ENCODE measurements at places on chromosomes 12 and 14.

GRCh38 chr14:94138251-94138650 is 8.8 kb upstream of the IFI27L2 start:
- DNase-seq: no peak

DNA sequence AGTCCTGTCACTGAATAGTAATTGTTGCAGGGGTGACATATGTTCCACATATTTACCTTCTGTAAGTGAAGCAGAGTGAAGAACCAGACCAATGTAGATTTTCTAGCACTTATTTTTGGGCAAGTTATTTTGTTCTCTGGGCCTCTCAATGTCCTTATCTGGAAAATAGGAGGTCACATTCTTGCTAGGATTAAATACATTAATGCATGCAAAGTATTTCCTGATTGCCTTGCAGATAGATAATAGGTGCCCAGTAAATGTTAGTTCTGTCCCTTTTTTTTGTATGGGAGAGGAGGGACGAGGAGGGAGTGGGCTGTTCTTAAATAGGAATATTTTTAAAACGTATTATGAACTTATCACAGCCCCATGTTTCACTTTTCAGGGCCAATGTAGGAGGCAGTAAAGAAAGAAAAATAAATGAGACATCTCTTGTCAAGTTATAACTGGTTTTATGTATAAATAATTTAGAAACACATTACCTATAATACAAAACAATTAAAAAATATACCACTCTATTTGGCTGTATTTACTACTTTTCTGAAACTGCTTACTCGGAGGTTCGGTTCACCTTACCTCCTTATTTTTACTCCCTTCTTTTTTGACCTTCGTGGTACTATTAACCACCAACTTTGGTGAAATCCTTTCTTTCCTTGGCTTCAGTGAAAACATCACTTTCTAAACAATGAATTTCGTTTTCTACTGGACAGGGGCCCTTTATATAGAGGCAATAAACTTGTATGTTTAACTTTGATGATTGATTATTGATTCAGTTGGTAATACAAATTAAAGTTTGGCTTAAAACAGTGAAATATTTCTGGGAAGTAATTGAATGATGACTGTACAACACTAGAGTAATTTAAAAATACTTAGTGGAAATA is 41.9 kb downstream of the DIP2B start:
- no peak for DNase-seq

GRCh38 chr14:55973285-55973800 is 144.9 kb upstream of the PELI2 start:
- DNase-seq: no peak

GRCh38 chr12:119609358-119609757 is 15.8 kb downstream of the TMEM233 start:
- no peak for DNase-seq

DNA sequence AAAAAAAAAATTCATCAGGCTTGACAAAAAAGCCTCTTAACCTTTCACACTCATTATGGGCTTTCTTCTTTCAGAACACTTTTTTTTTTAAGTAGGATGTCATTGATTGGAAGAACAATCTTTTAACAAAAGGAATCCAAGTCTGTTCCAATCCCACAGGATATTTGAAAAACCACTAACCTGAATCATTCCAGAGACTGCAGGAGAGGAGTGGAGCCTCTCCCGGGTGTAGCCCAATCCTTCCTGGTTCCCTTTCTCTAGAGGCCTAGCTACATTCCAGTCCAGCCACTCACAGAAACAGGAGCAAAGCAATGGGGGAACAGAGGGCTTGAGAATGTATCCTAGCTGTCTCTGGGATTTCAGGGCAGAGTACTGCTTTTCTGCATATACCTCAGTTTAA is 4.3 kb downstream of the MFAP5 start:
- no peak for DNase-seq

GRCh38 chr12:2083561-2083960 is 30.8 kb downstream of the CACNA1C start:
- no peak for DNase-seq

- no peak for DNase-seq
Observed at GRCh38 chr12:23431006-23431405, 518.5 kb downstream of the SOX5 start.

DNA sequence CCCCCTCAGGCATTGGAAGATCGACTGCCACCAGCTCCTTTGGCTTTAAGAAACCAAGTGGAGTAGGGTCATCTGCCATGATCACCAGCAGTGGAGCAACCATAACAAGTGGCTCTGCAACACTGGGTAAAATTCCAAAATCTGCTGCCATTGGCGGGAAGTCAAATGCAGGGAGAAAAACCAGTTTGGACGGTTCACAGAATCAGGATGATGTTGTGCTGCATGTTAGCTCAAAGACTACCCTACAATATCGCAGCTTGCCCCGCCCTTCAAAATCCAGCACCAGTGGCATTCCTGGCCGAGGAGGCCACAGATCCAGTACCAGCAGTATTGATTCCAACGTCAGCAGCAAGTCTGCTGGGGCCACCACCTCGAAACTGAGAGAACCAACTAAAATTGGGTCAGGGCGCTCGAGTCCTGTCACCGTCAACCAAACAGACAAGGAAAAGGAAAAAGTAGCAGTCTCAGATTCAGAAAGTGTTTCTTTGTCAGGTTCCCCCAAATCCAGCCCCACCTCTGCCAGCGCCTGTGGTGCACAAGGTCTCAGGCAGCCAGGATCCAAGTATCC is 288.7 kb downstream of the NAV3 start:
- DNase-seq: no peak

DNA sequence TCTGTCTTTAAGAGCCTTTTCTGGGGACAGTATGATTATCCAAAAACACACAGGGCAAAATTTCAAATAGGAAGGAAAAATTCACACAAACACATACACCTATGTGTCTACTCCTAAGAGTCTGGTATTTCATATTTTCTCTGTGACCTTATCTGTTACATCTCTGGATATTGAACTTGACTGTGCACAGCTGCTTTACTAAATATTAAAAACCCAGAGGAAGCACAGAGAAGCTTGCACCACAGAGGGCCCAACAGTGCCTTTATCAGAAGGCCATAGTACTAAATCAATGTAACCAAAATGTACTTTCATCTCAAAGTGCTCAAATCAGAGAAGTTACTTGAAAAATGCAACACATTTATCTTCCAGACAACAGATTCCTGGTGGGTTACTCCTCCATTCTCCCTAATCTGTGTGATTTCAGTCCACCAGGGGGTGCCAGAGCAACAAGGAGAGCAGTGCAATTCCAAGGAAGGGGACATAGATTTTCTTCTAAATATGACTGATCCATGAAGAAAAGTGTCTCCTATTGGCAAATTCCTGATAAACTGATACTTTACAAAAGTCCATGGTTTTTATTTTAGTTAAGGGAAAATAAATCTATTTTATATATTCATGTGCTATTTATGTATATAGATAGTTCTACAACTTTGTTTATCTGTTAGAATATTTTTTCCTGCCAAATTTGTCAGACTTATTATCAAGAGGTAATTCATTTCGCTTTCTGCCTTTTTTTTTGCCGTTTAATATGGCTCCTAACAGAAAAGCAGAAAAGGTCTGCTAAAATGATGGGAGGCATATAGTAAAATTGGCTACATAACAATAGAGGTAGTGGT is 617.6 kb downstream of the LRFN5 start:
- peak; percentile 70 for DNase-seq

- no peak for DNase-seq
Observed at GRCh38 chr12:93094988-93095737, 166.1 kb upstream of the EEA1 start.

DNA sequence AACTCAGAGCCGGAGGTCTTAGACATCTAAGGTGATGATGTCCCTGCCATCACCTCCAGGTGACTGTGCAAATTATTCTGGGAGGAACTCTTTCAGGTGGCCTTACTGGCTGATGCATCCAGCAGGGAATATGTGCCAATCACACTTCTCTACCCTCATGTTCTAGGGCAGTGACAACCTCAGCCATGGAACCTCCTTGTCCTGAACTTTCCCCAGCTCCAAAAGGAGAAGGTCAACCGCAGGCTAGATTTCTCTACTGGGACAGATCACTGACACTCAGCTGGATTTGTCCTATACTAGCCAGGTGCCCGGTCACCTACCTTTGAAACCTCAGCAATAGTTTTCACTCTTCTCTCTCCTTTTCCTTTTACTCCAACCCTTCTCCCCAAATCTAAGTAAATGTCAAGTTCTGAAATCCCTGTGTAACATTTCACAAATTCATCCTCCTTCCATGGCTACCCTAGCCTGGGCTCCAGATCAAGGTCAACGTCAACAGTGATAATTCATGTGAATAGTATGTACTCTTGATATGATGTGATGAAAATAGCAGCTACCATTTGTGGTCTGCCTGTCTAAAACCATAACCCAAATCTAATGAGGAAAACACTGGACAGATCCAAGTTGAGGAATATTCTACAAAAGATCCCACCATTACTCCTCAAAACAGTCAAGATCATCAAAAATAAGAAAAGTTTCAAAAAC is 115.0 kb upstream of the EGLN3 start:
- no peak for DNase-seq

GRCh38 chr14:53183611-53184010 is 30.5 kb upstream of the DDHD1 start:
- DNase-seq: no peak

- DNase-seq: no peak
Observed at GRCh38 chr14:28756884-28757570, 9.6 kb upstream of the FOXG1 start.

DNA sequence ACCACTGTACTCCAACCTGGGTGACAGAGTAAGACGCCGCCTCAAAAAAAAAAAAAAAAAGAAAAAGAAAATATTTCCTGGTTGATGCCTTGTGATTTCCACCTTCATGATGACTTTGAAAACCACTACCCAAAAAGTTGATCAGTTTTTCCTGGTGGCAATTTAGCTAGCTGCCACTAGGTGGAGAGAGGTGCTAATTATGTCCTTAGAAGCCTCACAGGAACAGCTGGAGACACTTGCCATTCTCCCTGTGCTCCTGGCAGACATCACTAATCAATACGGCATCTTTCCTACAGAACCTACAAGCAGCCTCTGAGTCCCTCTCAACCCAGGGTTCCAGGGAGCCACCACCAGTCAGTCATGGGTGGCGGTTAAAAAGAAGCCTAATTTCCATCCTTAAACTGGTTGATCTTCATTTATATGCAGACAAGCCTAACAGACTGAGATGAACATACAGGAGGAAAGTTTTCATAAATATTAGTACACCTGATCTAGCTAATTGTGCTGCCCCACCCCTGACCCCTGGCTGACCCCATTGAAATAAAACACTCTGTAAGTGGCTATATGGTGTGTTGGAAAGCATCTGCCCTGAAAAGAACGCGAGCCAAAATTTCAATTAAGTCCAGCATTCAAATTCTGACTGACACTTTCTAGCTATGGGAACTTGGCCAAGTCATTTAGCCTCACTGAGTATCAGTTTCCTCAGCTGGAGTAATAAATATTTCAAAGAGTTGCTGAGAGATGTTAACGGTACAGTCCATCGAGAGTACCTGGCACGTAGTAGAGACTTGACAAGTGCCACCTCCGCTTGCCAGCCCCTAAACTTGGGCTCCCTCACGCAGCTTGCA is 6.2 kb upstream of the OAS1 start:
- DNase-seq: no peak

DNA sequence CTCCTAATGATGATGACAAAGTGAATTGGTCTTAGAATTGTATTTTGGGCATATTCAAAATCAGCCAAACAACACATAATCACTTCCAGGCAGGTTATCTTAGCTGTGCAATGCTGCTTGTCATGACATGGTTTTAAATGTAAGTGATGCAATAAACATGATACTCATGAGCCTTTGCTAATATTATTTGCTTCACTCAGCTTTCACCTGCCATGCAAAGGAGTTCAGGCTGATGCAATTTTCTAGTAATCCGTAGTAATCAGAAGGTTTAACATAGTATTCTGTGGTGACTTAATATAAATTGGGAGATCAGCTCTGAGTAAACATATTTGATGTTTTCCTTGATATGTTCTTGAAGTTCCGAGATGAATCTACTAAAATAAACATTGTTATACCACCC is 29.1 kb downstream of the TMEM260 start:
- no peak for DNase-seq

DNA sequence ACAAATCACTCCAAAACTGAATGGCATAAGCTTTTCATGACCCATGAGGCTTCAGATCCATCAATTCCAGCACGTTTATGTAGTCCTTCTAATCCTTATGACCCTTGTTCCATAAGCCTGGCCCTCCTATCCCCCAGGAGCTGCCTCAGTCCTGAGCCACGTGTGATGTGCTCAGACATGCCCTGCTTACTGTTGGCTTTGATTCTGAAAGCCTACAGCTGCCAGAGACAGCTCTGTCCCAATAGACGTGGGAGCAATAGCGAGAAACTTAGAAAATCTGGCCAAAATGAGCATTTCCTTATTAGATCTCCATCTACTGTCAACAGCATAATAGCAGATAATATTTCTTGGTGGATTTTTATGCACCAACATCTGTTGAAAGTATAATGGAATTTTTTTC is 33.2 kb downstream of the DUSP6 start:
- DNase-seq: no peak

DNA sequence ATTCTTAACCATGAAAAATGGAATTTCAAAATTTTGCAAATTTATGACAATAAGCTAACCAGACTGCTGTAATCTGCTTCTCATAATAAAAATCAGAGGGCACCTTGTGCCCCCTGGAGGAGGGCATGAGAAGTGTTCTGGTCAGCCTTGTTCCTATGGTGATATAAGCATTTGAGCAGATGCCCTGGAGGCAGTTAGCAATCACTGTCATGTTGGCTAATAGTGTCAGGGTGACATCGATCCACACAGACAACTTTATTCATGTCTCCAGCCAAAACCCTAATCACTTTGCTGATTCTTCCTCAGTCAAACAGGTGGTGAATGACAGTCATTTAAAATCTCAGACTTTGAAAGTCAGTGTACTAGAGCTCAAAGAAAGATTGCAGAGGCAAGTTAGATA is 943.0 kb downstream of the GALC start:
- no peak for DNase-seq

DNA sequence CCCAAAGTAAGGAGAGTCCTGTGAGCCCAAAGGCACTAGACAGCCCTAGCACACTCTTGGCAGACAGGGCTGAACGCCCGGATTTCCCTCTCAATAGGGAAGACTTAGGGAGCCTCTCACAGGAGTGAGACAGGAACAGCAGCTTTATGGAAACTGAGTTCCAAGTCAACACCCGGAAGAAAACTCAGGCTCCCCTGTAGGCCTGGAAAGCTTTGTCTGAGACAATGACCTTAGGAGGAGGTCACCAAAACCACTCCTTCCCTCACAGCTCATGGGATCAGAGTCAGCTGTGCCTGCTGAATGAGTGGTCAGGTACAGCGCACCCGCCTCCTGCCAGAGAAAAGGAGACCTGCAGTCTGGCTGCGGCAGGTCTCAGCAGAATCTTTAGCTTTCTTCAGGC is 229.5 kb downstream of the CACNA1C start:
- no peak for DNase-seq

GRCh38 chr12:54421175-54421878 is 2.3 kb upstream of the ITGA5 start:
- no peak for DNase-seq

All from dorsolateral prefrontal cortex (tissue), 122 donors.